Astrocyte of the cerebellum (primary cell): ENCODE measurements at places on chromosomes 6 and 20.

DNA sequence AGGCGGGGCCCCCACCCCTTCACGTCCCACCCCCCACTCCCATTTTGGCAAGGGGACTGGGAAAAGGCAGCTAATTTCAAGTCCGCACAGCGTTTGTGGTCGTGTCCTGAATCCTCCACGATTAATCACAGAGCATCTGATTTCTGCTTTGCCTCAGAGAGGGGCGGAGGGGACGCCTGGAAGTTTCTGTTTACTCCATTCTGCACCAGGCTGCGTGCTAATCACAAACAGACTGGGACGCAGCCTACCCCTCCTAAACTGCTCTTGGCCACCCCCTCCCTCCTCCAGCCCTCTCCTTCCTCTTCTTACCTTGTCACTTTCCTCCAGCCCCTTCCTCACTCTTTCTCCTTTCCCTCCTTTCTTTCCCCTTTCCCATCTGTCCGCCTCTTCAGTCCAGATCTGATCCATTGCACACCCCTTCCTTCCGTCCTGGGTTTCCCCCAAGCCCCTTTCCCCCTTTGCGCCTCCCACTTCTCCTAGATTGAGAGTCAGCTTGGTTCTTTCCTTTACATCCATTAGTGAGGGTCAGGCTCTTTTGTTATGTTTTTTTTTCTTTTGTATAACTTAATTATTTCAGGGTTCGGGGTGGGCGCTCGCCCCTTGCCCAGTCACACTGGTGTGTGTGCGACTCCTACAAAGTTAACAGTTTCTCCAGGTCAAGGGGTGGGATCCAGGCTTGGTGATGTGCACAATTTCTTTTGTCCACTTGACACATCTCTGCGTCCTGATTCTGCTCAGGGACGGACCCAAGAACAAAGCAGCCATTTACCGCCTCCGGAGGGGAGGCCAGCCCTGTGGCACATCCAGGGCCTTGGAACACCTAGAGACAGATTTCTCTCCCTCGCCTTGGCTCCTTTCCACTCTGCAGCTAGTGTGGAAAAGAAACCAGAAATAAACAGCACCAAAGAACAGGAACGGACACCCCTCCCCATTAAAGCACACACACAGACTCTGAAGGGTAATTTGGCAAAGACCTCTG lies 520 bp upstream of the RIPOR3 start:
- DNase-seq = peak; percentile 43

GRCh38 chr6:30102414-30102969 lies 10.4 kb downstream of the TRIM31 start:
- DNase-seq = no peak

DNA sequence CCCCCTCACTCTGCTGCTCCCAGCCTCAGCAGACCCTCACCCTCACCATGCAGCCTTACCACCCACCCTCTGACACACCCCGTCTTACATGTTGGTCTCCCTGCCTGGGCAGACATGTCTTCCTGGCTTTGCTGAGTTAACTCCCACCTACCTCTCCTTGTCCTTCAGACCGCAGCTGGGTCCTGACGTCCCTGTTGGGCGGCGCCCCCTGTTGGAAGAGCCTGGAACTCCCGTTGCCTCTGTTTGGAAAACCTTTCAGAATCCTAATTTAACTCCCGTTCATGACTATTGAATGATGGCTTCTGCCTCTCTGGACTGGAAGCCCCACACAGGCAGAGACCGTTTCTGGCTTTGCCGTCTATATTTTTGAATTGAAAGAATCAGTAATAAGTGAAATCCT lies 245.1 kb downstream of the MYLK4 start:
- no peak for DNase-seq

DNA sequence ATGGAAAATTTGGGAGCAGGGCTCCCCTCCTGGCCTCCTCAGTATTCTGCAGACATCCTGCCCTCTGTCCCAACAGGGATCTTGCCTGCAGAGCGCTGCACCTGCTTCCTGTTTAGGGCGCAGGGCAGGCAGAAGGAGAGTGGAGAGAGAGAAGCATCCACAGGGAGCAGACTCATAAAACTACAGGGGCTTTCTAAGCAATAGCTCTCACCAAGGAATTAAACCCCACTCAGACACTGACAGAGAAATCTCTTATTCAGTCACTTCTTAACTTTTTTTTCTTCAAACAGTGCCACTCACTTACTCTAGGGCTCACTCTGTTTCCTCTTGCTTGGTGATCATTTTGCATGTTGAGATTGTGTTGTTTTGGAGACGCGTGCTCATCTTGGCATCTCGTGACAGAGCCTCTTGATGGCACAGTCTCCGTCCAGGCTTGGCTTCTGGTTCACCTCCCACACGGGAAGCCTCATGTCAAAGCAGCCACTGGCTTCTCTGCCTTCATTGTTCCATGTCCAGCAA lies 153.1 kb upstream of the INSM1 start:
- DNase-seq = no peak

- no peak for DNase-seq
Observed at GRCh38 chr6:54801244-54801643, 45.3 kb upstream of the FAM83B start.

DNA sequence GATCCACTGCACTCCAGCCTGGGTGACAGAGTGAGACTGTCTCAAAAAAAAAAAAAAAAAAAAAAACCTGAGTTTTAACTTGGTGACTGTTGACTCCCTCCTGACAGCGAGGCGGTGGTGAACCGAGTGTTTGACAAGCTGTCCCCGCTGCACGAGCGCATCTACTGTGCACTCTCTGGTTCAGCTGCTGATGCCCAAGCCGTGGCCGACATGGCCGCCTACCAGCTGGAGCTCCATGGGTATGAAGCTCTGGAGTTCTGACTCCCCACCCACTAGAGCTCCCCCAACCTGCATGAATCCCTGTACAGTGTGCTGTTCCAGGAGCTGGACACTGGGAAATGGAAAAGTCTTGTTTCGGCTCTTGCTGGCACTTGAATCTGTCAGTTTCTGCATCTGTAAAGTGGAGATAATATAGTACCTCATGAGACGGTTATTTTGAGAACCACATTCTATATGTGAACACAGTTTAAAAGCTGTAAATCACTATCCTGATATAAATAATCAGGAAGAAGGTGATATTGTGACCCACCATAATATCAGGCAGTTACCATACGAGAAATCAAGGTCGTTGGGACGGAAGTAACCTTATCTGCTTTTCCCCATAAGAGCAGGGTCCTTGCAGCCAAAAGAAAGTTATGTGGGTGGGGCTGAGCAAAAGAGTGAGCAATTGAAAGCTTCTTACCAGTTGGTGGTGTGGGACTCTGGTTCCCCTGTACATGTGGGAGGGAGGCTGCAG lies 3.3 kb downstream of the PSMB9 start:
- DNase-seq = no peak
